Mesendoderm (in vitro differentiated cells): ENCODE measurements at places on chromosomes 11 and 22.
A peak's percentile ranks its signal among the peaks of the same experiment; 100 is the strongest.

DNA sequence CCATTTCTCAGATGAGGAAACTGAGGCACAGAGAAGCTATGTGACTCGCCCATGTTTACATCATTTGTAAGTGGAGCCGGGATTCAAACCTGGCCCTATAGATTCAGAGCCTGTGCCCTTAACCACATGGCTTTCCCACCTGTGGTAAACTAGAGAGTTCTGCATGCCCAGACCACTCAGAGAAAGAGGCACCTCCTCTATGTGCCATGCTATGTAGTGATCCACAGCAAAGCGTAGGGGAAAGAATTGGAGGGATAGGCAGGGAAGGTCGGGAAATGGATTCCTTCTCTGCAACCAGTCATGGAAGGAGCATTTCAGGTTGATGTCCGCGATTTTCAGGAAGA lies 15.4 kb upstream of the POU2AF2 start:
- peaks cover 2% of the 10 kb centered on the region for H3K4me1 ChIP-seq
- DNase-seq: no peak
- no peak overlapping the region for H3K27ac ChIP-seq

- H3K4me1 ChIP-seq: no peaks in the 10 kb centered on the region
- H3K27ac ChIP-seq: no peak overlapping the region
- H3K36me3 ChIP-seq: no peaks in the 10 kb centered on the region
- DNase-seq: no peak
- H3K27me3 ChIP-seq: no peaks in the 10 kb centered on the region
- no peak overlapping the region for H3K4me3 ChIP-seq
These were observed 9.8 kb downstream of the APOL5 start for GRCh38 chr22:35727436-35727835.

DNA sequence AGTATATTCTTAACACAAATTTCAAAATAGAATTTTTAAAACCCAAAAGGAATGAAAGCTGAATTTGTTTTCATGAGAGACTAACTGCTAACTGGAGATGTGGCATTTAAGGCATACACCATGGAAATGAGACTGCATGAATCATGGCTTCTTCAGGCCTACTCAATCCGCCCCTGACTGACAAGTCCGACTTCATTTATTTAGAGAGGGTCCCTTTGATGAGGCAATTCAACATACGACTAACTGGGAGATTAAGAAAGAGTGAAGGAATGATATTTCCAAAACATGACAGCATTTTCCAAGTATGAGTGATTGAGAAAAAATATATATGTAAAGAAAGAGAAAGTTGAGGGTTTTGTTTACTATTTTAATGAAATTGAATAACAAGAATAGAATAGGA lies 720.1 kb downstream of the DLG2 start:
- no peaks in the 10 kb centered on the region for H3K36me3 ChIP-seq
- no peak overlapping the region for H3K4me3 ChIP-seq
- DNase-seq: no peak
- peaks cover 2% of the 10 kb centered on the region for H3K4me1 ChIP-seq
- no peak overlapping the region for H3K27ac ChIP-seq

DNA sequence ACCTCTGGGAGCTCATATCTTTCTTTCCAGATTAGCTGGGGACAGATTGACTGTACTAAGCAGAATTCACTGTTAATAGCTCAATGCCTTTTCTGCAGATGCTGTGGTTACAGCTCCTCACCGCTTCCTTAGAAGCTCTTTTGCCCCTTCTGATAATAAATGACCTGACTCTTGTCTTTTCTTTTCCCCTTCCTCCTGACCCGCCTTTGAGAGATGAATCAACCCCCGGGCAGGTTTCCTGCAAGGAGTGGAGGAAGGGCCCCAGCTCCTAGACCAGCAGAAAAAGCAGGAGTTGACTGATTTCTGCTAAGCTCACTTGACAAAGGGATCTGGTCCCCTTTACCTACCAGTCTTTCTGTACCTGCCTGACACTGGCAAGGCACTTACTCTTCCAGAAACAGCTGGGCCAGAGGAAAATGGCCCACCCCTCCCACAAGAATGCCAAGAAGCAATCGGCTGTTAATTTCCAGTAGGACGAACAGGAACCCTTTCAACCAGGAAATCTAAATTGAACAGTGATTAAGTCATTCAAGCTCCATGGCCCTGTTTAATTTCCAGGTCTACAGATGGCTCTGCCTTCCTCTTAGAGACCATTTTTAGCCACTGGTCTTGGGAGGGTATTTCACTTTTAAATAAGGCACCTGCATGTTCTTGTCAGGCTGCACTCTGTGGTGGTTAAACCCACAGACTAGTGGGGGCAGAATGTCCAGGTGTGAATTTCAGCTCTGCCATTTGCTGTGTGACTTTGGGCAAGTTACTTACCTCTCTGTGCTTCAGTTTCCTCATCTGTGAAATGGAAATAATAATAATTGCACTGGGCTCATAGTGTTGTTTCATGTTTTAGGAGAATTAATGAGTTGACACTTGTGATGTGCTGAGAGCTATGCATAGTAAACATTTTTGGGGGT lies 67.5 kb downstream of the PRR5L start:
- H3K27me3 ChIP-seq: no peaks in the 10 kb centered on the region
- peaks cover 10% of the 10 kb centered on the region for H3K4me1 ChIP-seq
- no peak overlapping the region for H3K27ac ChIP-seq
- H3K36me3 ChIP-seq: no peaks in the 10 kb centered on the region

DNA sequence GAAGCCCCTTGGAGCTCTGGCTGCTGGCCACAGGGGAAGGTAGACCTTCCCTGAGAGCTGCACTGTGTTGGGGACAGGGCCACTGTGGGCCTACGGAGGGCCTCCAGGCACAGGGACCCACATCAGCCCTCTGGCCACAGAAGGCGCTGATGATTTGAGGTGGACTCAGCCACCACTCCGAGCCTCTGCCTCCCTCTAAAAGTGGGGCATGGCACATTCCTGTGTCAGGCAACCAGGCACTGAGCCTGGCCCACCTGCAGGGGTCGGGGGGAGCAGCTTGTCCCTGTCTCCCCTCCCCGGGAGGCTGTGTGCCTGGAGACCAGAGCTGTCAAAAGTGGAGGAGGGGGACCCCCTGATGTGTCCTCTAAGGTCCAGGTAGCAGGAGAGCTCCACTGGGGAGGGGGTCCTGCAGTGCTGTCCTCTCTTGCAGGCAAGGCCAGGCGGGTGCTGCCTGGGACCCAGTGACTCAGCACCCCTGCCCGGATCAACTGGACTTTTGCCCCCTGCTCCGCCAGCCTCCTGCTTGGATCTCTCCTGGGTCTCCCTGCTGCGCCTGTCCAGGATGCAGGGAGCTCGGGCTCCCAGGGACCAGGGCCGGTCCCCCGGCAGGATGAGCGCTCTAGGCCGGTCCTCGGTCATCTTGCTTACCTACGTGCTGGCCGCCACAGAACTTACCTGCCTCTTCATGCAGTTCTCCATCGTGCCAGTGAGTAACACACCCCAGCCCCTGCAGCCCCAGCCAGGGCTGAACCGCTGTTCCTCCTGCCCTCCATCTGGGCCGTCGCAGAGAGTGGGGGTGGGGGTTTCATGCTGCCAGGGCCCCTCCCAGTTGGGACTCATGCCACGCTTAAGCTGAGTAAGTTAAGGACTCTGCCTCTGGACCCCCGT lies 17.5 kb upstream of the CDKN1C start:
- no peak overlapping the region for H3K27ac ChIP-seq
- H3K36me3 ChIP-seq: no peaks in the 10 kb centered on the region
- DNase-seq: peak; percentile 44
- no peak overlapping the region for H3K4me3 ChIP-seq

- no peaks in the 10 kb centered on the region for H3K36me3 ChIP-seq
- no peak overlapping the region for H3K27ac ChIP-seq
- H3K4me3 ChIP-seq: no peak overlapping the region
- no peaks in the 10 kb centered on the region for H3K27me3 ChIP-seq
- no peak for DNase-seq
These were observed 123.7 kb downstream of the KCNQ1OT1 start for GRCh38 chr11:2576111-2576510.

GRCh38 chr11:130475426-130476053 lies 27.1 kb downstream of the ADAMTS15 start:
- H3K4me1 ChIP-seq: peaks cover 5% of the 10 kb centered on the region
- no peaks in the 10 kb centered on the region for H3K36me3 ChIP-seq
- H3K27me3 ChIP-seq: no peaks in the 10 kb centered on the region
- DNase-seq: no peak
- no peak overlapping the region for H3K27ac ChIP-seq

GRCh38 chr22:39132281-39132680 lies 20.2 kb downstream of the CBX7 start:
- no peak overlapping the region for H3K4me3 ChIP-seq
- H3K27me3 ChIP-seq: no peaks in the 10 kb centered on the region
- no peak for DNase-seq
- peaks cover 8% of the 10 kb centered on the region for H3K4me1 ChIP-seq

DNA sequence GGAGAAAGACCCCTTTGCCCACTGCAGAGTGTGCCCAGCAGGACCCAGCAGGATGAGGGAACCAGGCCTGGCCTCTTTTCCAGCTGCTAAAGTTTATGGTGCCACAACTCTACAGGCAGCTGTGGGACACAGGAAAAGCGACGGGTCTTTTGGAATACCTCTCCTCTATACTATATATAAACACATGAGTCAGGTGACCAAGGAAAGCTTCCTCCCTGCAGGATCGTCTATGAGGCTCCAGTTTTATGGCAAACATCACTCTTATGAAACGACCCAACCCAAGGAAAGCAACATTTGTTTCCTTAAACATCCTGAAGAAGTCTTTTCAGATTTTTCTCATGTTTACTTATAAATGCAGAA lies 102.8 kb upstream of the AKIP1 start:
- no peak for DNase-seq
- H3K27ac ChIP-seq: no peak overlapping the region
- H3K4me1 ChIP-seq: peaks cover 24% of the 10 kb centered on the region
- no peaks in the 10 kb centered on the region for H3K36me3 ChIP-seq
- no peak overlapping the region for H3K4me3 ChIP-seq

GRCh38 chr11:117822074-117823033 lies 2.2 kb downstream of the FXYD2 start:
- H3K27me3 ChIP-seq: no peaks in the 10 kb centered on the region
- peak; percentile 49 for DNase-seq
- no peak overlapping the region for H3K27ac ChIP-seq
- H3K4me3 ChIP-seq: no peak overlapping the region

GRCh38 chr11:26323837-26324236 lies 8.1 kb upstream of the ANO3 start:
- H3K27me3 ChIP-seq: no peaks in the 10 kb centered on the region
- peak; percentile 78 for DNase-seq
- no peaks in the 10 kb centered on the region for H3K4me1 ChIP-seq
- H3K36me3 ChIP-seq: no peaks in the 10 kb centered on the region
- H3K4me3 ChIP-seq: no peak overlapping the region

- no peak for DNase-seq
- no peak overlapping the region for H3K4me3 ChIP-seq
- no peaks in the 10 kb centered on the region for H3K4me1 ChIP-seq
- no peaks in the 10 kb centered on the region for H3K27me3 ChIP-seq
- no peaks in the 10 kb centered on the region for H3K36me3 ChIP-seq
These were observed 97.0 kb upstream of the DRD2 start for GRCh38 chr11:113572136-113572735.

- no peak for DNase-seq
- no peak overlapping the region for H3K27ac ChIP-seq
- no peaks in the 10 kb centered on the region for H3K36me3 ChIP-seq
These were observed 55.7 kb downstream of the NRXN2 start for GRCh38 chr11:64667154-64667745.

DNA sequence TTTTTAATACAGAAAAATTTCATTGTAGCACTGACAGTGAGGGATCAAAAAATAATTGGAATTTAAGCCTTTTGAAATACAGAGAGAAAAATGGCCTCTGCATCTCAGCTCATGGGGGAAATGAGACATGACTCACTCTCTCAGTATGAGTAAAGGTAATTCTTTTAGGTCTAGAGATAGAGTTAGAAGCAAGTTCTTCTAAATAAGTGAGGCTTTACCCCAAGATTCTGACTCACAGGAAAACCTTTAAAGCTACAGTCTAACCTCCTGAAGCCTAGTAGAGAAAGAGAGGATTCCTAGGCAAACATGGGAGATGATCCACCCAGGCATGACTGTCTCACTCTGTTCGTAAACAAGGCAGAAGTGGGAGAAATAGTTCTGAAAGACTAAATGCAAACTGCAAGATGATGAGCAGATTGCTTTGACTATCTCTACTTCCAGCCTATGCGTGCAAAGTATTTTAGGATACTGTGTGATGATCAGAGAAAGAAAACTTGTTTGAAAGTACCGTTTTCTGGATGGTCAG lies 1003.3 kb upstream of the CCDC90B start:
- H3K4me3 ChIP-seq: no peak overlapping the region
- no peaks in the 10 kb centered on the region for H3K4me1 ChIP-seq
- H3K27me3 ChIP-seq: no peaks in the 10 kb centered on the region
- H3K36me3 ChIP-seq: no peaks in the 10 kb centered on the region
- DNase-seq: peak; percentile 48
- no peak overlapping the region for H3K27ac ChIP-seq

DNA sequence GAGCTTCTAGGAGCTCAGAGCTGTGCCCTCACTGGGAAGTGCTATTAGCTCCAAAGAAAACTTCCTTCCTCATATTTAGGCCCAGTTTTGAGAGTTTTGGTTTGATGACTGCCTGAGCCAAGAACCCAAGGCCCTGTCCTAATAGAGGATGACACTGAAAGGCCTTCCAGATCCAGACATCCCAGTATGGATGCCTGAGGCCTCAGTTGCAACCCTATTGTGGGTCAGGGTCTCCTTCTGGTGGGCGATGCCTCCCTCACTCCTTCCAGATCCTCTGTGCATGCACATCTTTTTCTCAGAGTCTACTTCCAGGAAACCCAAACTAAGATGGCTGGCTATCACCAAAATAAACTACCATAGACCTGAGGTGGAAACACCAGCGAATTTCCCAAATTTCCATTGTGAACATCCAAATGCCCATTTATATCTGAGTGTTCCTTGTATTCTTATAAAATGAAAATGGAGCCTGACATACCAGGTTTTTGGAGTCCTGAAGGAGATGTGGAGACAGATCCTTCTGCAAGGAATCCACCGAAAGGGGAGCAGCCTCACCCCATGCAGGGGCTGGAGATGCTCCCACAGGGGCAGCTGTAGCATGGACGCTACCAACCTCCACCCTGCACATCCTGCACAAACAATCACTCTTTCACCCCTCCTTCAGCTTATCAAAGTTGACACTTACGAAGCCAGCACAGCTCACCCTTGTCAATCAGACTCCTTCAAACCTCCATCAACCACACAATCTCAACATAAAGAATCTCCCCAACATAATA lies 61.1 kb downstream of the GGTLC2 start:
- no peak for DNase-seq
- no peak overlapping the region for H3K4me3 ChIP-seq
- no peaks in the 10 kb centered on the region for H3K27me3 ChIP-seq
- no peaks in the 10 kb centered on the region for H3K4me1 ChIP-seq
- no peak overlapping the region for H3K27ac ChIP-seq

DNA sequence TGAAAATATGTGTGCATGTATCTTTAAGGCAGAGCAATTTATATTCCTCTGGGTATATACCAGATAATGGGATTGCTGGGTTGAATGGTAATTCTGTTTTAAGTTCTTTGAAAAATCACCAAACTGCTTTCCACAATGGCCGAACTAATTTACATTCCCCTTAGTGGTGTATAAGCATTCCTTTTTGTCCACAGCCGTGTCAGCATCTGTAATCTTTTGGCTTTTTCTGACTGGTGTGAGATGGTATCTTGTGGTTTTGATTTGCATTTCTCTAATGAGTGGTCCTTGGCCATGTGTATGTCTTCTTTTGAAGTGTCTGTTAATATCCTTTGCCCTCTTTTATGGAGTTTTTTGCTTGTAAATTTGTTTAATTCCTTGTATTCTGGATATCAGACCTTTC lies 24.3 kb downstream of the CCDC15 start:
- H3K27me3 ChIP-seq: no peaks in the 10 kb centered on the region
- no peaks in the 10 kb centered on the region for H3K4me1 ChIP-seq
- H3K27ac ChIP-seq: no peak overlapping the region
- H3K4me3 ChIP-seq: no peak overlapping the region
- no peak for DNase-seq
